ENCODE measurements at places on chromosomes 5 and 9.

DNA sequence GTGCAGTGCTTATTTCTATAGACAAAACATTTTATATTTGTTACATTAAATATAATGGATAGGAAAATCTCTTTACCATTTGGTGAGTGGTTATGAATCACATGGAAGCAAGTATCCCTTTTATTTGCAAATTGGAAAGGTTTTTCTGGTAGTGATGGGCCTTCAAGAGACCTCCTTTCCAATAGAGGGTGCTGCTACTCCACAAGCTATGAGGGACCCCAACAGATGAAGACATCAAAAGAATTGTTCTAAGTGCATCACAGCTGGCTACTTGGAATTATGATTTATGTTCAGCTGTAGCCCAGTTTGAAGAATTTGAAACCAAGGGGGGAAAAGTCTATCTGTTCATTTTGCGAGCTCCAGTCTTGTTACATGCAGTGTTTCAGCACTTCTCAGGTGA lies 493.7 kb upstream of the SGCD start:
- no peak for DNase-seq

GRCh38 chr9:23622396-23622795 lies 203.6 kb downstream of the ELAVL2 start:
- no peak for DNase-seq

DNA sequence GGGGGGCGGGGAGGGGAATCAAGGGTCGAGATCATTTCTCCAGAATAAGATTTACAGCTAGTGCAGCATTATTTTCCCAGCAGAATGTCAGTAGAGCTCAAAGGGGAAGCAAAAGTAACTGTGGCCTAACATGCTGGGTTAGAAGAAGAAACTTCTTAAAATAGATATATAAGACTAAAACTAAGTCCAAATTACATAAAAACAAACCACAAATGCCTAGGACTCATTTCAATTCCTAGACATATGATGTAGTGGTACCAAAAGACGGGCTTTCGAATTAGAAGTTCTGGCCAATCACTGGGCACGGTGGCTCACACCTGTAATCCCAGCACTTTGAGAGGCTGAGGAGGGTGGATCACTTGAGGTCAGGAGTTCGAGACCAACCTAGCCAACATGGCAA lies 20.8 kb upstream of the MELK start:
- no peak for DNase-seq

GRCh38 chr5:171330021-171330420 lies 21.0 kb downstream of the TLX3 start:
- DNase-seq: no peak

GRCh38 chr5:15796557-15796956 lies 296.6 kb downstream of the FBXL7 start:
- no peak for DNase-seq

DNA sequence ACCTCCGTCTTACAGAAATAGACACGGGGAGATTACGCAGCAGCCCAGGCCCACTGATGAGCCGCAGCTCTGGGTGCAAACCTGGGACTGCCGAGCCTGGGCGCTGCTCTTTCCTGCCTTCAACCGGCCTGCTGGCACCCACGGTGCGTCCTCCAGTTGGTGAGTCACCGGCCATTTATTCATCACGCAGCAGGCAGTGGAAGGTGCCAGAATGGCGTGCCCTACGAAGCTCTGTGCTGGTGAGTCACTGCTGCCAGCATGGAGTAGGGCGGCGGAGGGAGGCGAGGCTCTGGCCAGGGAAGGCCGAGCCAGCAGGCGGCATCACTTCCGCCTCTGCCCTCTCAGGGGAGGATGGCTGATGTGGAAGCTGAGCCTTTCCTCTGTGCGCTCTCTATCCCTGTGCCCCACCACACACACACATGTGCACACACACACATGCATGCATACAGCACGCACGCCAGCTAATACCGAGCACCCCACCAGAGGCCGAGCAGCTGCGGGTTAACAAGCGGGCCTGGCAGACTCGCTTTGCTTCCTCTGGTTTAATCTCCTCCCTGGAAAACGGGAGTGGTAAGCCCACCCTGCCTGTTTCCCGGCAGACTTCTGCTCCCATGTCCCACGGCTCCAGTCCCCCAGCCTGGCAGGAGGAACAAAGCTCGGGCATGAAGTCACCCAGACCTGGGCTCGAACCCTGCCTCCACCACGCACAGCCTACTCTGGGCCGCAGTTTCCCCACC lies 39.2 kb downstream of the OLFM1 start:
- DNase-seq: no peak

GRCh38 chr9:19682397-19682796 lies 106.4 kb downstream of the SLC24A2 start:
- no peak for DNase-seq

DNA sequence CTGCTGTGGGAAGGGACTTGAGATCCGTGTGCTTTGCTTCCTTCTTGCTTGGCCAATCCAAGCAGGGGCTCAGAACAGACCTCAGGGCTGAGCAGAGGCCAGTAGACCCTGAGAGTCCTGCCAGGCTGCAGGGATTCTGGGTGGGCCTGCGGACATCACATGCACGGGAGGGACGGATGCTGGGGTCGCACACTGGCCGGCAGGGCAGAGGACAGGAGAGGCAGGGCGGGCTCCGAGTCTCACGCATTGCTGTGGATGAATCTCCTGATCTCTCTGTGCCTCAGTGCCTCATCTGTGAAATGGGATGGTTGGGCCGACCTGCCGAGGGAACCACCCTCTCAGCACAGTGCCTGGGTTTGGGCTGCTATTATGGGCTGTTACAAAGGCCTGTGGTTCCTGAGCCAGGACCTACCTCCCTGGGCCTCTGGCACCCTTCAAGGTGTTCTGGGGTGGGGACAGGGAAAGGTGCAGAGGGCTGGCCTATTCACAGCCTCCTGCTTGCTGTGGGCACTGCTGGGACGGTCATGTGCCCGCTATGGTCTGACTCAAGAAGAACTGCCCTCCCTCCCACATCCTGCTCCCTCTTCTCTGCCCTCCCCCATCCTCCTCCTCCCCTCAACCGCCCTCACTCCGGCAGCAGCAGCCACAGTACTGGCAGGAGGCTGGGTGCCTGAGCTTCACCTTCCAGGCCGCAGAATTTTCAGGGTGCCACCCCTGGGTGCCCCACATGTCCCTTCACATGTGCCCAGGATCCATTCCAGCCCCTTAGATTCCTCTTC lies 43.3 kb downstream of the NCS1 start:
- no peak for DNase-seq

GRCh38 chr5:103117471-103117991 lies 2.4 kb downstream of the GIN1 start:
- DNase-seq: no peak

DNA sequence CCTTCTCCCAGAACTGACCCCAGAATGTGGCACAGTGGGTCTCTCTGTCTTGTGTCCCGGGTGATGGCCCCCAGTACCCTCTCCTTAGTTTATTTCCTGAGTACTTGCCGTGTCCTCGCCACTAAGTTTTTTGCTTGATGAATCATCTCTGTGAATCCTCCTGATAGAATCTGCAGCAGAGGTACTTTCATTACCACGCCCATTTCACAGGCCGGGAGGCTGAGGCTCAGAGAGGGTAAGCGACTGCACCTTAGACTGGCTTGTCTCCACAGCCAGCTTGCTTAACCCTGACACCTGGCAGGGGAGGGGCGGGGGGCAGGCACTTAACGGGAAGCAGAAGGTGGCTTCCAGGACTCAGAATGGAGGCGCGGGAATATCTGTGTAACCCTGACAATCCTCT lies 7.9 kb upstream of the IER5L start:
- no peak for DNase-seq

- no peak for DNase-seq
These were observed 130.4 kb downstream of the CHSY3 start for GRCh38 chr5:130034566-130035210.

GRCh38 chr9:69174616-69175463 lies 763 bp downstream of the TJP2 start:
- DNase-seq: peak; percentile 40

DNA sequence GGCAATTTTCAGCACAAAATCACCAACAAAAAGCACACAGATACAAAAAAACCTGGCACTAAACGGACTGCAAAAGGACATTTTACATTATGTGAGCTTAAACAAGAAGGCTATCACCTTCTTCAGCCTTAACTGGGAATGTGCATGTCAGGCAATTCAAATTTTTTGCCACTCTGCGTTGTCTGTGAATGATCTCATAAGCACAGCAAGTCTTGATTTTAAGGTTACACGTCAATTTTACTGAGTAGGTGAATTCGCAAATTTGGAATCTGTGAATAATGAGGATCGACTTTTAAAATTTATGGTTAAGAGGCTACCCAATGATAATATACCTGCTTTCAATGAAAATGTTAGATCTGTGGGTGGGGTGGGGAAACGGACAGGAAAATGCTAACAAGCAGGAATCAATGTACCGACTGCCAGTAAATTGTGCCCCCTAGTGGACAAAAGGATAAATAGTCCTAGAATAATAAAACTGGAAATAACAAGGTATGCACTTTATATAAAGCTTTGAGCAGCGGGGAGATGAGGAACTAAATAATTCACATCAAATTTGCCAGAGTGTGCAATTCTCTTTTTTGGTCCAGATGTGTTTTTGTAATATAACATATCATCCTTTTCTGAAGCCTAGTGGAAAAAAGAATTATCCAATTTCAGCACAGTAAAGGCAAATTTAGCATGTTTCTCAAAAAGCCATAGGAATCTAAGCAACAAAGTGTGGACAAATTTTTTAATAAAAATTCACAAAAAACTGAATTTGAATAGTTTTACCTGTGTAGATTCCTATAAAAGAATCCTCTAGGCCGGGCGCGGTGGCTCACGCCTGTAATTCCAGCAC lies 20.5 kb downstream of the EQTN start:
- no peak for DNase-seq

DNA sequence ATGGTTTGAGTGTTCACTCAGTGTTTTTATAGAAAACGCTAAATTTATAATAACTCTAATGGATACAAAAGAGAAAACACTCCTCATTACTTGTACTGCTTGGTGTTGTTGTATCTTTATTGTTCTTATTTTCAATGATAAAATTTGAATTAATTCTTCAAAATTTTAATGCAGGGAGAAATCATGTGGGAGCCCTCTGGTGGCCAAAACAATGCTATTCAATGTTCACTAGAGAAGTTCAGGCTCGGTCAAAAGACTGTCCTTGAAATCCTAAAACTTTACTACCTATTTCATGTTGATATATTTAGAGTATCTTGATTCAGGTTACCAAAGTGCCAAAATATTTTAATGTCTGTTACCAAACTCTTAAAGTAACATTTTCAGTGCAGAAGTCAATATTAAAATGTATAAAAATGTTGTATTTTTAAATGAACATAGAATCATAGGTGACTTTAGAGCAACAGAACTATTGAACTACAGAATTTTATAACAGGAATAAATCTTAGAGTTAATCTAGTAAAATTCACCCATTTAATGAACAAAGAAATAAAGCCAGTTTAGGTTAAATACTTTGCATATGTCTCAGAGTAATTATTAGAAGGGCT lies 1259.8 kb downstream of the PTPRD start:
- peak; percentile 1 for DNase-seq

DNA sequence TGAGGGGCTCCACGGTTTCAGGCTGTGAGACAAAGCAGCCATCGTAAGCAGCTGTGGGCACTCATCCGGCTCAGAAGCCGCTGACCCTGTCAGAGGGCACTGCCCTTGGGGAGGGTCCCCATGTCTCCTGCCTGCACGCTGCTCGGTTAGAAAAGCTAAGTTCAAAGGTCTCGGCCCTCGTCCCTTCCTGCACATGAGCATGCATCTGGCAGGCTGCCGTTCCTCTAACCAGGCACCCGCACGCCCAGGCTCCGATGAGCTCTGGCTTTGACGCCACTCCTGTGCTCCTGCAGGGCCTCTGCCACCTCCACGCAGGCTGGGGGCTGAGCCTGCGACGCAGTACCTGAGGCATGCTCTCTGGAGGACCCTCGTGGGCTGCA lies 51.3 kb downstream of the NKD2 start:
- no peak for DNase-seq

DNA sequence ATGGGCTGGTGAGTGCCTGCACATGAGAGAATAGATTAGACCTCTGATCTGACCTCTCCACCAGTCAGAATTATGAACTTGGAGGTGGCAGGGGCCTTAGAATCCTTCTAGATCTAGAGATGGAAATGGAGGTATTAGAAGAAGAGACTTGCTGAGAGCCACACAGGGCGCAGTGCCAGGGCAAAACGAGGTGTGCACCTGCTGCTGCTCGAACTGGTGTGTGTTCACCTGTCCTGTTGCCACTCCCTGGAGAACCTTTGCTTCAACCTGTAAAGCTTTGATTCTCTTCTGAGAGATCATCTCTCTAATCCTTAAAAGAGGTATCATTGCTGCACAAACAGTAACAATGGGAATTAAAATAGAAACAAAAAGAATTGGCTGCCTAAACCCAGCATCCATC lies 24.9 kb downstream of the FRMPD1 start:
- no peak for DNase-seq

DNA sequence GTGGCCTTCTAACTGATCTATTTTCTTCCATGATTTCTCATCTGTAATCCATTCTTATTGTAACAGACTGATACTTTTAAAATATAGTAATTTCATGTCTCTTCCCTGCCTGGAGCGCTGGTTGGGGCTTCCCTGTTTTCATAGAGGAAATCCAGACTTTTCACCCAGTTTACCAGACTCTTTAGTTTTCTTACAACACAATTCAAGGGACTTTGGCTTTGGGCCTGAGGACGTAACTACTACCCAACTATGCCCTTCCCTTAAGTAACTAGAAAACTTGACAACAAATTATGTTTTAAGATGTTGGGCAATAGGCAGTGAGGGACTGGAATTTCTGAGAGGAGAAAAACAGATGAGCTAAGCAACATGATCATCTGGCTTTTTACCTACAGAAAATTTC lies 289.6 kb downstream of the FGF10 start:
- no peak for DNase-seq

- DNase-seq: peak; percentile 79
These were observed 1.3 kb upstream of the TRMO start for GRCh38 chr9:97923529-97924108.

DNA sequence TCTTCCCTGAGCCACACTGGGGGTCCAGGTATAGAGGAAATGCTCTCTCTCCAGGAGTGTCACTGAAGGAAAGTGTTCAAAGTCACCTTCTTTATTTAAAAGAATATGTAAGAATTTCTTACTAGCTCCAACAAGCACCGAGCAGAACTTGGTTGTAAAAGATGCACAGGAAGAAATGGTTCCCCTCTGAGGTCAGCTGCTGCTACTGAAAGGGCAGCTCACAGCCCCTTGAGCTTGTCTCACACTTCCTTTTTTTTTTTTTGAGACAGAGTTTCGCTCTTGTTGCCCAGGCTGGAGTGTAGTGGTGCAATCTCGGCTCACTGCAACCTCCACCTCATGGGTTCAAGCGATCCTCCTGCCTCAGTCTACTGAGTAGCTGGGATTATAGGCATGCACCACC lies 77.2 kb downstream of the PRRT1B start:
- DNase-seq: no peak

- DNase-seq: no peak
These were observed 35.0 kb upstream of the PCSK5 start for GRCh38 chr9:75855509-75855908.

GRCh38 chr5:89904442-89904841 lies 505.1 kb downstream of the CETN3 start:
- DNase-seq: no peak
